Stimulated activated CD4-positive, alpha-beta T cell treated with anti-CD3 and anti-CD28 coated beads, Interleukin-1b, Interleukin-23, amount 100 ng/mL, for 4 hours (primary cell): ENCODE measurements at places on chromosomes 6 and 20.
A peak's percentile ranks its signal among the peaks of the same experiment; 100 is the strongest.

DNA sequence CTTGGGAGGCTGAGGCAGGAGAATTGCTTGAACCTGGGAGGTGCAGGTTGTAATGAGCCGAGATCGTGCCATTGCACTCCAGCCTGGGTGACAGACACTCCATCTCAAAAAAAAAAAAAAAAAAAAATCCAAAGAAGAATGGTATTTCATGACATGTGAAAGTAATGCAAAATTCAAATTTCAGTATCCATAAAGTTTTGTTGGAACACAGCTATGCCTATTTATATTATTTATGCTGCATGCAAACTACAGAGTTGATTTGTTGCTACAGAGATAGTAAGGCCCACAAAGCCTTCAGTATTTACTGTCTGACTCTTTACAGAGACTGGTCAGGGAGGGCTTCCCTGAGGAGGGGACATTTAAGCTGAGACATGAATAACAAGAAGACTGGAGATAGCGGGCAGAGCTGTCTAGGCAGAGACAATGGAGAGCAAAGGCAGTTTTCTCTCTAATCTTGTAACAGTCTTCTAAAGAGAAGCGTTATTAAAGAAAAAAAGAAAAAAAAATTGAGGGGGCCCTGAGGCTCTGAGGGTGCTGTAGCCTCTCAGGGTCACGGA lies 2.7 kb upstream of the SLC9A8 start:
- DNase-seq = no peak

DNA sequence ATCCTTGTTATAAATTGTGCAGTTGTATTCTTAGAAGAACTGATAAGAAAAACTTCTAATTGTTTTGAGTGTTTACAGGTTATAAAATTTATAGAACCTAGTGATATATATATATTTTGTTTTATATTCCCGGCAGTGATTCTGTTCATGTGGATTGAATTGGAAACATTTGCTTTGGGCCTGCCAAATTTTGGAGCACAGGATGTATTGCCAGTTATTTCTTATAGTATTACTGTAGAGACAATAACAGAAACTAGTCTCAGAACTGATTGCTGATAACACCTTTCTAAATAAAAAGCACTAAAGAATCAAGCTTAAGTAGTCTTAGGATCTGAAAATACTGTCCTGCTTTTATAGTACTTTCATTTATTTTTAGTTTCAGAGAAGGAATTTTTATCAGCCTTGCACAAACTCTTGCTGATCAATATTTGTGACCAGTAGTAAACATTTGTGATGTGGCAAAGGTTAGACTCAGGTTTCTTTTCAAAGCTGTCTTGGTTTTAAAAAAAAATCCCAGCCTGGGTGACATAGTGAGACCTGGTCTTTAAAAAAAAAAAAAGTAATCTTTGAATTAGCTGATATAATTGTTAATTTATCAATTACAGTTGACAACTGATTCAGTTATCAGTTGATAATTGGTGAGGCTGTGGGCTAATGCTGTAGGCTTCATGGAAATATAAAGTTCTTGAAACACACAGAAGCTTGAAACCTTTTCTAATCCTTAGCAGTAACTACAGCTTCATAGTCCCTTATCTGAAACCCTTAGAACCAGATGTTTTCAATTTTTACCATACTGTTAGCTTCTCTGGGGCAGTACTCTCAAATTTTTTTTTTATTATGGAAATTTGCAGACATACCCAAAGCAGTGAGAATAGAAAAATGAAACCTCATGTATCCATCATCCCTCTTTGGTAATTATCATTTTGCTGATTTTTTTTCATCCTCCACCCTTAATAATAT lies 42.4 kb downstream of the RNGTT start:
- DNase-seq = no peak

- DNase-seq = no peak
These were observed 143.8 kb downstream of the FNDC1 start for GRCh38 chr6:159313018-159313417.

DNA sequence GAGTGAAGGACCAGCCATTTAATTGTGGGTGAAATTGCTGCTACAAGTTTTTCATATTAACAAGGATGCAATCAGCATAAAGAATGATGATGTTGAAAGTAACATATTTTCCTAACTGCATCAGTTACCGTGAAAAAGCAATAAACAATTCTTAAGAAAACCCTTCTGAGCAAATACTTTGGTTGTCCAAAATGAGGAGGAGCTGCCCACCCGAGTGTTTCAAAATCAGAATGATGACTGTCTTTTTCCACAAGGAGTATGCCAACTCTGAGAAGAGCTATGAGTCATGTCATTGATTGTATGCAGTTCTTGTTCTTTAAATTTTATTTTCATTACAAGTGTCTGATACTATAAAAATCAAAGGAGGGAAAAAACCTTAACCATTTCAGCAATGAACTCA lies 470.5 kb downstream of the COL12A1 start:
- DNase-seq = no peak

- DNase-seq = no peak
These were observed 52.9 kb upstream of the SLC22A16 start for GRCh38 chr6:110529355-110529754.

DNA sequence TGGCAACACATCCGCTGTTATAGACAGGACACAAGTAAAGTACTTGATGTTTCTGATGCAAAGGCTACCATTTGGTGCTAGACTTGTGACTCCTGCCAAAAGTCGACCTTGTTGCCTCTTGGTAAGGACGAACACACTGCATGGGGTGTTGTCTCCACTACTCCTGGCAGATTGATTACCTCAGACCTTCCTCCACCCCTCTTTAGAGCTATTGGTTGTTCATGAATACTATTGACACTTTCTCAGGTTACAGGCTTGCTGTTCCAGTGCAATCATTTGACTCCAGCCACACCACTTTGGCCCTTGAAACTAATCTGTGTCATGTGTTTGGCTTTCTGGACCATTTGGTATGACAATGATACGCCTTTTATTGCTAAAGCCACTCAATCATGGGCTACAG lies 62.3 kb downstream of the TRMT11 start:
- no peak for DNase-seq

GRCh38 chr20:10658051-10658823 lies 15.6 kb downstream of the JAG1 start:
- DNase-seq = no peak

DNA sequence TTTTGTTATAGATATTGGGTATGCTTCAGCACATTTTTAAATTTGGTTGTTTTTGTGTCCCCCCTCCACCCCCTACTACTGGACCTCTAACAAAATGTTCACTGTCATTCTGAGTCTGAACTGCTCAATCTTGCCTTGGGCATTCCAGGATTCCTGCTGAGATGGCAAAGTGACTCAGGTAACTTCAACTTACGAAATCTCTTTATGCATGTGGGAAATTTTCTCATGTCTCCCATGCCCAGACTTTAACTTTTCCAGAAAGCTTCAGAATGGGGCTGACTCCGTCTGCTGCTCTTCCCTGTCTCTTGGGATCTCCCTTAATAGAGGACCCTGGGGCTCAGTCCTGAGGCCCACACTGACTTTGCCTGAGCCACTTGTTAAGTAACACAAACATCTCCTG lies 14.0 kb downstream of the CYP39A1 start:
- DNase-seq = no peak

- no peak for DNase-seq
These were observed 28.1 kb upstream of the TXNDC5 start for GRCh38 chr6:7938562-7939183.

DNA sequence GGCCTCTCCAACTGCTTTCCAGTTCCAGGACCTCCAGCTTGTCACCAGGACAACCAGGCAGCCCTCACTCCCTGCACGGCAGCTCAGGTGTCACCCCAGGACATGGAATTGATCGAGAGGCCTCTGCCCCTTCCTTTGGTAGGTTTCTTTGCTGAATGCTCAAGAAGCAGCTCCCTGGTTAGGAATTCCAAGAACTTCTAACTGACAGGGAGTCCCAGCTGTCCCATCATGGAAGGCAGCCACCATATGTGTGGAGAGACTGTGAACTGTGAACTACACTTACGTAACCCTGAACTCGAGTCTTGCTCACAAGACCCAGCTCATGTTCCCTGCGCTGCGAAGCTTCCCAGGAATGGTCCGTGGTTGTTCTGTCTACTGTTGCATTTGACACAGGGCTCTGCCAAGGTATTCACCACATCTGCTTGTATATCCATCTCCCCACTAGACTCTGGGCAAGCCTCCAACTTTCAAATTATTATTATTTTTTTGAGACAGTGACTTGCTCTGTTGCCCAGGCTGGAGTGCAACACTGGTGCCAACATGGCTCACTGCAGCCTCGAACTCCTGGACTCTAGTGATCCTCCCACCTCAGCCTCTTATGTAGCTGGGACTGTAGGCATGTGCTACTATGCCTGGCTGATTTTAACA lies 35.7 kb downstream of the MGME1 start:
- no peak for DNase-seq

DNA sequence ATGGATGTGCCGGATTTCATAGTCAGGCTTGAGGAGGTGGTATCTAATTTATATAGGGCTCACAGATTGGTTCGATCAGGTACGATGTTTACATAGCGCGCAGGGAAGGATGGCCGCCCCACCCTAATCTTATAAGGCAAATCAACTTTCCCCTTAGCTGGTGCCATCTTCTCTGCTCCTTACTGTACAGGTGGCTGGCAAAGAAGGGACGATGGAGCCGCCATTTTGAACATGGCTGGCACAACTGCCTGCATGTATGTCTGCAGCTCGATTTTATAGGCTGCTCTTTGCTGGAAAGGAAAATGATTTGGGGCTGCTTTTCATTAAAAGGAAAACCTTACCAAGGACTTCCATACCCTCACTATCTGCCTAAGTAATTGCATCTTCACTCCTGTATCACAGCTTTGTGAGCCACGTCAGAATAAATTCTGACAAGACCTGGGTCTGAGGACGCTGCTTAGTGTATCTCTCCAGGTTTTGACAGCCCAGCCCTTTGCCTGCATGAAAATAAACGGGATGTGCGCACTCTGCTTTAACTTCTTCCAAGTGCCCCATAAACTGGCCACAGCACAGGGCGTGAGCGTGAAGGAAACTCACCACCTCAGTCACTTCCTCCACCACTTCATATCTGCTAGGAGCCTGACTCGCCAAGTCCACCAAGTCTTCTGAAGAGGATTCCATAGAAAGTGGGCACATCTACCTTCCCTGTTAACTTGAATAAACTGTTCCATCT lies 109.4 kb upstream of the ARMC2 start:
- DNase-seq = no peak

GRCh38 chr20:6347916-6348315 lies 225.1 kb upstream of the FERMT1 start:
- DNase-seq = no peak

- DNase-seq = no peak
These were observed 278.7 kb upstream of the RNF217 start for GRCh38 chr6:124683507-124683906.

DNA sequence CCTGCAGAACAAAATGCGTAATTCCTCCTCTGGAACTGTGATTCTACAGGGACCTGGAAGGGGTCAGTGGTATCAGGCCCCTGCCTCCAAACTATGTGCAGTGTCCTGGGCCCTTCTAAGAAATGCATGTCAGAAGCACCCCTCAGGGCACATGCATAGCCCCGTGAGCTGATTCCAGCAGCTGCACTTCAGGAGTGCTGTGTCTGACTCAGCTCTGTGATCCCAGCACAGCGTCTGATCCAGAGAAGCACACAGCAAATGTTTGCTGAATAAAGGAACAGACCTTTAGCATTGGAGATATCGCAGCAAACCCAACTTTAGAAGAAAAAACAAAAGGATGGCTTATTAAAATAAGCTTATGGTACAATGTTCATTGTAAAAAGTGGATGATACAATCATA lies 15.8 kb upstream of the MAFB start:
- no peak for DNase-seq

DNA sequence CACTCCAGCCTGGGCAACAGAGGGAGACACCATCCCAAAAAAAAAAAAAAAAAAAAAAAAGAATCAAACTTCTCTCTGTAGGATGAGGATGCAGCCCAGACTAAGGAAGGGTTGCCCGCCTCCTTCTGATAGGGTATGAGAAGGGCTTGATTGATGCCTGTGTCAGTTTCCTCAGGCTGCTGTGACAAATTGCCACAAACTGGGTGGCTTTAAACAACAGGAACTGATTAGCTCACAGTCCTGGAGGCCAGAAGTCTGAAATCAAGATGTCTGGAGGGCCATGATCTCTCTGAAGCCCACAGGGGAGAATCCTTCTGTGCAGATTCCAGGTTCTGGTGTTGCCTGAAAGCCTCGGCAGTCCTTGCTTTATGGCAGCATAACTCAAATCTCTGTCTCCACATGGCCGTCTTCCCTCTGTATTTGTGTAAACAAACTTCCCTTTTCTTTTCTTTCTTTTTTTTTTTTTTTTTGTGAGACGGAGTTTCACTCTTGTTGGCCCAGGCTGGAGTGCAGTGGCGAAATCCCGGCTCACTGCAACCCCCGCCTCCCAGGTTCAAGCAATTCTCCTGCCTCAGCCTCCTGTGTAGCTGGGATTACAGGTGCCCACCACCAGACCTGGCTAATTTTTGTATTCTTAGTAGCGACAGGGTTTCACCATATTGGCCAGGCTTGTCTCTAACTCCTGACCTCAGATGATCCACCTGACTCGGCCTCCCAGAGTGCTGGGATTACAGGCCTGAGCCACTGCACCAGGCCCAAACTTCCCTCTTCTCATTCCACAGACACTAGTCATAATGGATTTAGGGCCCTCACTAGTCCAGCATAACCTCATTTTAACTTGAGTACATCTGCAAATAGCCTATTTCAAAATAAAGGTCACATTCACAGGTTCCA lies 11.2 kb upstream of the CDK19 start:
- no peak for DNase-seq

GRCh38 chr20:51481341-51481914 lies 61.1 kb downstream of the NFATC2 start:
- DNase-seq = peak; percentile 41

DNA sequence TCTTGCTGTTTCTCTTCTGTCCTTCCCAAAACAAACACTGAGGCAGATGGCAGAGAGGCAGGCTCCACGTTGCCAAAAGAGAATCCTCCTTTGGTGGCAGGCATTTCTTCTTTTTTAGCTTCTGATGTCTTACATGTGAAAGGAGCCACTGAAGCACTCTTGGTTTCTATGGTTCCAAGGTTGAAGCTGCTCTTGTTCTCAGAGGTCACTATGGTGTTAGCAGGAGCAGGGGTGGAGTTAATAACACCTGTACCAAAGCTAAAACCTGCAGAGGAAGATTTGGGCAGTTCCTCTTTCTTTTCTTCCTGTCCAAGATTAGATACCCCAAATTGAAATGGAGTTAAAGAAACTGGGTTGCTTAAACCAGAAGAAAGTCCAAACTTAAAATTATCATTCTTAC lies 28.8 kb downstream of the FAM8A1 start:
- no peak for DNase-seq

DNA sequence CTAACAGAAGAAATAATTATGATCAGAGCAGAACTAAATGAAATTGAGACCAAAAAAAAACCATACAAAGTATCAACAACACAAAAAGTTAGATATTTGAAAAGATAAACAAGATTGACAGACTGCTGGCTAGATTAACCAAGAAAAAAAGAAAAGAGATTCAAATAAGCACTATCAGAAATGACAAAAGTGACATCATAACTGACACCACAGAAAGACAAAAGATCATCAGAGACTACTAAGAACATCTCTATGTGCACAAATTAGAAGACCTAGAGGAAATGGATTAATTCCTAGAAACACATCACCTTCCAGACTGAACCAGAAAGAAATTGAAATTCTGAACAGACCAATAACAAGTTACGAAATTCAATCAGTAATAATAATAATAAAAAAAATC lies 17.9 kb downstream of the DTNBP1 start:
- no peak for DNase-seq

GRCh38 chr6:148203970-148204369 lies 138.7 kb upstream of the SASH1 start:
- DNase-seq = peak; percentile 33
